Activated naive CD4-positive, alpha-beta T cell treated with anti-CD3 and anti-CD28 coated beads, Interleukin-2, amount 50 U/mL, for 16 hours (primary cell): ENCODE measurements at places on chromosomes 5 and 9.

- DNase-seq: no peak
These were observed 11.2 kb downstream of the CSNK1A1 start for GRCh38 chr5:149540089-149540488.

DNA sequence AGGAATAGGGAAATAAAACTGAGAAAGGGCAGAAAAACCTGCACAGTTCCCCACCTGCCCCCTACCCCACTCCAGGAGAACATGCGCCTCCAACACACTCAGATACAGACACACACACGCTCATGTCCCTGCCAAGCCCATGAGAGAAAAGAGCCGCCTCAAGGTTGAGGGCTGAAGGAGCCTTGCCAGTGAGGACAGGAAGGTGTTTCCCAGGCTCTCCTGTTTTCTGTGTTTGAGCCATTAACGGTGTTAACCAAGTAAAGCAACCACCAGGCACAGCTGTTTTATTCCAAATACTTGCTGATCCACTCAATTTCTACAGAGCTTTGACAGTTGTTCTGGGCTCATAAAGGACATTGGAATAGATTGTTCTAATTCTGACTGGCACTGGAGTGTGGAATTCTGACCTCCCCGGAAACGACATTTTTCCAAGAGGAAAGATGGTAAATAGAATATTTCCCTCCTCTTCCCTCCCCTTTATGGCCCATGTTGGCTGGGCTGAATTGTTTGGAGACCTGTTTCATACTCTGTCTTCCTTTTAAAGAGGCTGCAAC lies 238.0 kb downstream of the DMAC1 start:
- no peak for DNase-seq

DNA sequence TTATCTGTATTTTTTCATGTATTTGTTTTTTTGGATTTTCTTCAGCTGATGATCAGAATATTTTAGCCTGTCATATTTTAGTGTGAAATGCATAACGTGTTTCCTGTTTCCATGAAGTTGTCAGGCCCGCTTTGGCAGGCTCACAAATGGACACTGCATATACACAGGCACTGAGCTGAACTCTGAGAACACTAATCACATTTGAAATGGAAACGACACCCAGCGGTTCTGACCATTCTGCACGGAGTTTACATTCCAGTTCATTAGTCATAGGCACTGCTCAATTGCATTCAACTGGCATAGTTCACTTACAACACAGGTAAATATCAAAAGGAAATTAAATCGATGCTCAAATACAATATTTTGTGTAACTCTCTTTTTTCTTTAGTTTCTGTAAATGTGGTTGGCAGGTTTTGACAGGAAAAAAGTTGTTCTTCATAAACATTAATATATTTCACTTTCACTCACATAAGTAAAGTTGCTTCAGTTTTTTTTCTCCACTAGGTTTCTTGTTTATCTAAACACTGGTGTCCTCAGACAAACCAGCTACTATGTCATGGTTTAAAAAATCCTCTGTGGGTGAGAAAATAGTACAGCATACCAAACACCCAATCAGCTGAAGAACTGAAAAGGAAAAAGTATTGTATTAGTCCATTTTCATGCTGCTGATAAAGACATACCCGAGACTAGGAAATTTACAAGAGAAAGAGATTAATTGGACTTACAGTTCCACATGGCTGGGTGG lies 559.0 kb upstream of the DAP start:
- no peak for DNase-seq

DNA sequence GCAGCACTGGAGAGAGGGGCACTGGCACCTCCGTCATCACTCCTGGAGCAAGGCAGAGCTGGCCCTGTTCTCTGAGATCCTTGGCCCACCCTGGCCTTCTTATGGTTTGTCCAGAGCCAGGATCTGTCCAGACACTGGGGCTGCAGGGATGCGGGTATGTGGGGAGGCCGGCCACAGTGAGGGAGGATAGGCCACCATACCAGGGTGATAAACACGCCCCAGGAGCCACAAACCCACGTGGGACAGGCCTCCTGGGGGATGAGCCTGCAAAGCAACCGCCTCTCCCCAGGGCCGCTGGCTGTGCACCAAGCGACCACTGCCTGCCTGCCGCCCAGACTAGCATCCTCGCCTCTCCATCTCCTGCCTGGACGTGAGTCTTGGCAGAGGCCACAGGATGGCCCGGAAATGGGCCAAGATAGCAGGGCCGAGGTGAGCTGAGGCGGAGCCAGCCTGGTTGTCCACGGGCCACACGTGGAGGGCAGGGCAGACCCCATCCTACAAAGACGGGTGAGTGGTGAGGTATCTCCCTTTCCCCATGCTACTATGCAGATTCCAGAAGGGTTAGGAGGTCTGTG lies 4.5 kb downstream of the OBP2A start:
- no peak for DNase-seq

- no peak for DNase-seq
These were observed 300.8 kb upstream of the PANK3 start for GRCh38 chr5:168879929-168880328.

GRCh38 chr5:1523793-1524480 lies at the start of gene LPCAT1:
LPCAT1 (minus strand) TSS chr5:1523960; CDS start chr5:1523844, 116 bp downstream.
- peak; percentile 77 for DNase-seq

DNA sequence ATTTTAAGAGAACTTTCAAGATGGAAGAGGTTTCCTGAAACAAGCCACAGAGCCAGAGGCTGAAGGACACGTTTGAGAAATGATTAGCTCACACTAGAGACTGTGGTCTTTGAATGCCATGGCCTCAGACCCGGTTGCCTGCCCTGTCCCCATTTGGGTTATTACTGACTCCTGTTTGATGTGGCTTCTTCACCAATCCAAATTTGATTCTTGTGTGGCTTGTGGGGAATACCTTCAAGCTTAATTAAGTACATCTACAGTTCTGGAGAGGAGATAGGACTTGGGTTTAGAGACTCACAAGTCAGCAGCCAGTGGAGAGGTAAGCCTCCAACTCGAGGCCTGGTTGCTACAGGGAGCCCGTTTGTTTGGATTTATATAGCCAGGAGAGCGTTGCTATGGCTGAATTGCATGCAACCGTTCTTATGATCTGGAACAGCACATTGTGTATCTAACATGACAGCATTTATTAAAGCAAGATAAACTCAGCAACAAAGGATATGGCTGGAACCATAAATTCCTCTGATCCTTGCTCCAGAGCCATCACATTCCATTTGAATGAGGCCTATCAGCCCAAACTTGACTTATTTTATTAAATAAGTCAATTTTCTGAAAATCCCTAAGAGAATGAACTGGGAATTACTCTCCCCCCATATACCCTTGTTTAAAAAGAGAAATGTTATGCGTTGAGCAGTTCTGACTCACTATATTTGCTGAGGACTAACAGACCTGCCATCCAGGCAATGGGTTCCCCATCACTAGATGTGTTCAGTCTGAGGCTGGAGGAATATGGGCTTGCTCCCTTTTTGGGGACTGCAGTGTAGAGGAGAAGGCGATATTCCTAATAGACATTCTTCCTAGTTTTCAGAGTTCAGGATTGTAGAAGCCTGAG lies 88.4 kb upstream of the TNFSF8 start:
- no peak for DNase-seq

DNA sequence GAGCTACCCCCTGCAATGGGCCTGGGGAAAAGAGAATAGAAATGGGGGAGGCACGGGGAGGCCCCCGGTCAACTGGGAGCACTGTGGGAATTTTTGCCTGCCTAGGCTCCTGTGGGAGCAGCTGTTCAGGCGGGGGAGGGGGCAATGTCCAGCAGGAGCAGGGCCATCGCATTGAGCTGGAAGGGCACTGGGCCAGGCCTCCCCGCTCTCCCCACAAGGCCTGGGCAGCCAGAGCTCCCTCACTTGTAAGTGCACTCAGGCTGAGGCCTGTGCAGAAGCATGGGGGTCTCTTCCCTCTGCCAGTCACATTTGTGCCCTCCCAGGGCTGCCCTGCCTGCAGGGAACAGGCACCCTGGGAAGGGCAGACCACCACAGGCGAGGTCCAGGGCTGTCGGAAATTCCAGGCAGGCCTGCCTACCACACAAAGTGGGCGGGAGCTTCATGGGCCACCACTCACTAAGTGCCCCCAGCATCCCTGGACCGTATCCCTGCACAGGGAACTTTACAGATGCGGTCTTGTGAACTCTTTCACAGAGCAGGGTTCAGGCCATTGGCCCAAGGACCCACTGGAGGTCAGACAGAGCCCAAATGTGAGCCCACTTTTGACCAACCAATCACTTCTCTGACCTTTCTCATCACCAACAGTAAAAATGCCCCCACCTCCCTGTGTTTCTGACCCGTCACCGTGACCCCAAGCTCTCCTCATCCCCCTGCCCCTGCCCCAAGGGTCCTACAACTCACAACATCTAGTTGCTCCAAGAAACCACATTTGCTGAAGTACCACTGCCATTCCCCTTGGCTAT lies 1.0 kb upstream of the CFAP157 start:
- no peak for DNase-seq

DNA sequence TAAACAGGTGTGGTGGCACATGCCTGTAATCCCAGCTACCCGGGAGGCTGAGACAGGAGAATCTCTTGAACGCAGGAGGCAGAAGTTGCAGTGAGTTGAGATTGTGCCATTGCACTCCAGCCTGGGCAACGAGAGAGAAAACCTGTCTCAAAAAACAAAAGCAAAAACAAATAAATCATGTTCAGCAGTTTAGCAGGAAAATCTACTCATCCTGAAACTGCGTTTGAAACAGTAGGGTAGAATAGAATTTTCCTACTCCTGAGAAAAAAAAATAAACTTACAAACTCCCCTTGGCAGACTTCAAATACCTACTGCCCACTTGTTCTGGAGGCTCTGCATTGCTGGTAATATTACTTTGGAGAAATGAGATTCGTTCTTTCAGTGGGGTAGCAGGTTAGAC lies 367.7 kb downstream of the GADD45G start:
- DNase-seq: no peak

GRCh38 chr9:76116913-76117312 lies 226.4 kb downstream of the PCSK5 start:
- no peak for DNase-seq

DNA sequence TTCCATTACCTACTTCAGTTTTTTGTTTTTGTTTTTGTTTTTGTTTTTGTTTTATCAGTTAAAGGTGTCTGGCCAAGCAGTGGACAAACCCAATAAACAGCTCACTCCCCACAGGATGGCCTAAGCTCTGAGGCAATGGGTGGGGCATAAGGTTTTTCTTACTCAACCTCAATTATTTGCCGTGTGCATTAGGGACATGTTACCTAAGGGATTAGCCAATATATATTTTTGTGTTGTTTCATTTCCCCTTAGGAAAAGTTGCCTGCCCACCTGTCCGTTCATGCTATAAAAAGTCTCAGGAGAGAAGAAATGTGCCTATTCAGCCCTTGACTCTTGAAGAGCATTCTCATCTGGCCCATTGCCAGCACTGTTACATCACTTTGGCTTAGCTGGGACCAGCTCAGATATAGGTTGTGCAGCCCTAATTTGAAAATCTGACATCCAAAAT lies 7.3 kb downstream of the SH3RF2 start:
- DNase-seq: no peak

DNA sequence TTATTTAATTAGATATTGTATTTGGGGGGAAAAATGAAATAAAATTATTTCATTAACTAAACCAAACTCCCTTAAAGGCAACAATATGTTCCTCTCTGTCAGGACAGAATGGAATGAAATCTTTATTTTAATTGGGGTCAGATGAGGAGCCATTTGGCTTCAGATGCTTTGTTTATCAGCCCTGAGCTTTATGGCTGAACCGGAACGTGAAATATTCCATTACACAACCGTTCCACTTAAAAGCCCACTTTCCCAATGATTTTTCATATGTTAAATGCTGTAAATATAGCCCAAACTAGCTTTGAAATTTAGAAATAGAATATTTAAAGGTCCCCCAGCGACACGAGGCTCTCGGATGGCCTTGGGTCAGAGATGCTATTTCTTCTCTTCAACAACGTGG lies 149.5 kb downstream of the CRB2 start:
- no peak for DNase-seq

- no peak for DNase-seq
These were observed 266.1 kb downstream of the SMARCA2 start for GRCh38 chr9:2281031-2281802.

DNA sequence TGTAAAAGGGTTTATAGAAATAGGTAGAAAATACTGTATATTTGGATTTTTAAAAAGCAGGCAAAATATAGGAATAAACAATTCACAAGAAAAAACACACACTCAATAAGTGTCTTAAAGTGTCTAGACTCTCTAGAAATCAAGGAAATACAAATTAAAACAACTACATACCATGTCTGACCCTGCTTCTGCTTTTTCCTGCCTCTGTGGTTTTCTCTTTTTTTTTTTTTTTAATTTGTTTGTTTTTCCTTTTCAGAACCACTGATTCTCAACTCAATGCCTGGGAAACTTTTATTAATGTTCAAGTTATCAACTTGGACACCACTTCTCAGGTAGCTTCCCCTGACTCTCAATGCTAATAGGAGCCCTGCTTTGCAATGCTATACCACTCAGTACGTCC lies 25.5 kb upstream of the TAS2R1 start:
- DNase-seq: no peak

DNA sequence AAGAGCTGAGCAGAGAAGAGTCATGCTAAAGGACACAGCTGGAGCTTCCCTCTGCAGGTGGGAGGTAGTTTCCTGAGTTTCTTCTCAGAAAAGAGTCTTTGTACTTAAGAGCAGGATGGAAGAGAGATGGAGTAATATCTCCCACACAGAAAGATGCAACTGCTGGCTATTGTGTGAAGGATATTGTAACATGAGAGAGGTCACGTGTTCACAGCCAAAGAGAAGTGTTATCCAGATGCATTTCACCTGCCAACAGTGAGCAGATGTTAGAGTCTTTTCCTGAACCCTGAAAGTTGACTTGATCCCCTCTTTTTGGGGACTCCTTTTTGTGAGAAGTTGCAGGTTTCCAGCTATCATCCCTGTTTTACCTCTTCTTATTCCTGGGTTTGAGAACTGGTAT lies 14.0 kb upstream of the TRIO start:
- DNase-seq: no peak

DNA sequence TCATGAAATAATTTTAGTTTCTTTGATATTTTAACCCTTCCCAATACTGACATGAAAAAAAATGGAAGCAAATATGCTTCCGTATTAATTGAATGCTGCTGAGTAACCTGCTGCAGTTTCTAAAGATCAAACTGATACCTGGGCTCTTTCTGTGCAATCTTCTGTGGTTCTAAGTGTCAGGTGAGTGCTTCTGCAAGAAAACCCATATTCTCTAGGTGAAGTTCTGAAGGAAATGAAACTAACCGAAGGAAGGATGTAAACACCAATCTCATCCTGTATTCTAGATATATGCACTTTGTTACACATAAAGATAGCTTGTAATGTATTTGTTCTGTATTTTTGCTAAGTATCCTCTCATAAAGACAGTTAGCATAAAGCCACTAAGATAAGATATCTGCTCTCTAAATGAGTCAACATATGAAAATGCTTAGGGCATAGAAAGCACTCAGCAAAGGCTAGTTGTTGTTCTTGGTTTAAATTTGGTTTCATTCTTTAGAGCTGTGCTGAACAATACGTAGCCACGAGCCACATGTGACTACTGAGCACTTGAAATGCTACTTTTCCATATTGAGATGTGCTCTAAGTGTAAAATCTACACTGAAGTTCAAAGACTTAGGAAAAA lies 52.0 kb downstream of the ITGA2 start:
- no peak for DNase-seq

- no peak for DNase-seq
These were observed 535 bp downstream of the UNC5A start for GRCh38 chr5:176810687-176811501.
